Activated CD4-positive, alpha-beta T cell treated with anti-CD3 and anti-CD28 coated beads, Interleukin-2, amount 50 U/mL, for 4 hours (primary cell): ENCODE measurements at places on chromosomes 13 and 19.
A peak's percentile ranks its signal among the peaks of the same experiment; 100 is the strongest.

DNA sequence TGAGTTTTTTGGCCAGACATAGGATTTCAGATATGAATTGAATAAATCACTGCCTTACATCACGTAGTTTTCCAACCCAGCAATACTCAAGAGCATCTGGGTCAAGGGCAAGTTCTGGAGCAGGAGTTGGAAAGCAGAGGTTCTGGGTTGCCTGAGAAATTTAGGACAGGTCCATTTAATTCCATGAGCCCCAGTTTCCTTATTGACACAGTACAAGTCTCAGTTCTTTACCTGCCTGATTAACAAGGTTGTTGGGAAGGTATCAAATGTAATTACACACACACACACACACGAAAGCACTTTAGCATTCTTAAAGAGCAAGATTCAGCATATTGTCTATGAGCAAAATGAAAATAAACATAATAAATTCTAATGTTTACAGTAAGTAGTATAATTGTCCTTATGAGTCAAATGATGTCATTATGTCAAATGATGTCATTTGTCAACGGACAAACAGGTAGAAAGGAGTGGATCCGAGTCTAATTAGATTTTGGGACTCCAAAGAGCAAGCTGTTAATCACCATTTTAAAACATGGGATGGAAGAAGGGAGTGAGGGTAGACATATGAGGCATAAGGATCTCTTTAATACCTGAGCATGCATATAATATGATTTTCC lies 268.4 kb upstream of the ARGLU1 start:
- no peak for DNase-seq

- no peak for DNase-seq
Observed at GRCh38 chr13:25295228-25295627, 6.2 kb upstream of the NUP58 start.

DNA sequence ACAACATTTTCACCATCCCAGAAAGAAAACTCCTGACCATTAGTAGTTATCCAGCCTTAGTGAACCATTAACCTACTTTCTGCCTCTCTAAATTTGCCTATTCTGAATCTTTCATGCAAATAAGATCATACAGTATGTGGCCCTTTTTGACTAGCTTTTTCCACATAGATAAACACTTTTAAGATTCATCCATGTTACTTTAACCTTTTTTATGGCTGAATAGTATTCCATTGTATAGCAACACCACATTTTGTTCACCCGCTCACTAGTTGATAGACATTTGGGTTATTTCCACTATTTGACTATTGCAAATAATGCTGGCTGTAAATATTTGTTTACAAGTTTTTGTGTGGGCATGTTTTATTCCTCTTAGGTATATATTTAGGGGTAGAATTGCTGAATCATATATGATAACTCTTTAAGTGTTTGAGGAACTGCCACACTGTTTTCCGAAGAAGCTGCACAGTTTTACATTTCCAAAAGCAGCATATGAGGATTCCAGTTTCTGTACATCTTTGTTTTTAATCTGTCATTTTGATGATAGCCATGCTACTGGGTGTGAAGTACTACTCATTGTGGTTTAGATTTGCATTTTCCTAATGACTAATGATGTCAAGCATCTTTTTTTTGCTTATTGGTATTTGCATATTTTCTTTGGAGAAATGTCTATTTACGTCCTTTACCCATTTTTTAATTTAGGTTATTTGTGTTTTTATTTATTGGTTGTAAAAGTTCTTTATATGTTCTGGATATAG lies 17.1 kb downstream of the COG6 start:
- no peak for DNase-seq

DNA sequence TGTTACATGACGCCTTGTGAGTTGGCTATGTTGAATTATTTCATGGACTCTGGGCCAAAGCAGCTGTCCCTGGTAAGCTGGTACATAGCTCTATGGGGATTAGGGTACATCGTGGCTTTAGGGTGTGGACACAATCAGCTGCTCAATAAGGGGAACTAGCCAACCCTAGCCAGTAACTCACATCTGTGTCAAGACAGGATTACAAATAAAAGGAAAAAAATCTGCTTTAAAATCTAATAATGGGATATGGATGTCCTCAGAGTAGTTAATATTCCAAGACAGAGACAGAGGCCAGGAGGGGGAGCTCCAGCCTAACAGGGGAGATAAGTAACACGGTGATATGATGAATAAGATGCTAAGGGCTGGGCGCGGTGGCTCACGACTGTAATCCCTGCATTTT lies 21.1 kb upstream of the ZNF766 start:
- peak; percentile 64 for DNase-seq

DNA sequence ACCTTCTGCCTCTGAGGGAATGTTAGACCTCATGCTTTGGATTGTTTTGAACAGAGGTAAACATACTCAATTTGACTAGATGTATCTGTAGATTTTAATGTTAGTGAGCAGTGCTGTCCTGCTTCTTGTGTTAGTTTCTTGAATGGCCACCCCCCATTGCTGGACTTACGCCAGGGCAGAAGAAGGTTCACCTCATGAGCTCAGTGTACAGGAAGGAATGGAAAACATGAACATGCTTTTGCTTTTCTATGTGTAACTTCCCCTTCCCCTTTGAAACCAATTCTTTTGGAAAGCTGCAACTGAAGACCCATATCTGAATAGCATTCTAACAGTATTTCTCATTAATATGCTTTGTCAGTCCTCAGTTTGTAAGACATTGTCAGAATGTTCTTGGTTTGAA lies 32.3 kb downstream of the WASF3 start:
- DNase-seq = no peak

- DNase-seq = no peak
Observed at GRCh38 chr19:12884627-12884925, 2.4 kb downstream of the KLF1 start.

DNA sequence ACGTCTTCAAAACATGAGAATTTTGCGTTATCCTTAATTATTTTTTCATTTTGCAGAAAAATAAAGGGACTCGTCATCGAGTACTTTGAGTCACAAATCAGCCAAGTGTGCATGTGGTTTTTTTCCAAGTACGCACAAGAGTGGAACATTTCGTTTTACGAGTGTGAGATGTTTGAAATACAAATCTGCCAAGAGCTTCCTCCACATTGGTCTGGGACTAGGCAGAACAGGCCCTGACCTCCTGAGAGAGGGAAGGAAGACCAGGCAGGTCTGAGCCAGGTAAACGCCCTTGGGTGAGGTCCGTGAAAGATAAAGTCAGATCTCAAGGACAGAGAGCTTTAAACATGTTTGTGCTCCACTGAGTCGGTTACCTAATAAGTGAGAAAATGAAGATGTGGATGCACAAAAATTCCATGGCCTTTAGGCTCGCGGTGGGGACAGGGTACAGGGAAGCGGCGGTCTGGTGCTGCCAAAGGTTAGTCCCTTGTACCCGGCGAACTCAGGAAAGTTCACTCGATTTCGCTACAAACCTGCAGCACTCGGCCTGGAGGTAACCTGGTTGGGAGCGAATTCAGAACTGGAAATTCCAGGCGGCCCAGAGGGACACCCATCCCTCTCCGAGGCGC lies 473 bp upstream of the ITM2B start:
- DNase-seq = no peak

DNA sequence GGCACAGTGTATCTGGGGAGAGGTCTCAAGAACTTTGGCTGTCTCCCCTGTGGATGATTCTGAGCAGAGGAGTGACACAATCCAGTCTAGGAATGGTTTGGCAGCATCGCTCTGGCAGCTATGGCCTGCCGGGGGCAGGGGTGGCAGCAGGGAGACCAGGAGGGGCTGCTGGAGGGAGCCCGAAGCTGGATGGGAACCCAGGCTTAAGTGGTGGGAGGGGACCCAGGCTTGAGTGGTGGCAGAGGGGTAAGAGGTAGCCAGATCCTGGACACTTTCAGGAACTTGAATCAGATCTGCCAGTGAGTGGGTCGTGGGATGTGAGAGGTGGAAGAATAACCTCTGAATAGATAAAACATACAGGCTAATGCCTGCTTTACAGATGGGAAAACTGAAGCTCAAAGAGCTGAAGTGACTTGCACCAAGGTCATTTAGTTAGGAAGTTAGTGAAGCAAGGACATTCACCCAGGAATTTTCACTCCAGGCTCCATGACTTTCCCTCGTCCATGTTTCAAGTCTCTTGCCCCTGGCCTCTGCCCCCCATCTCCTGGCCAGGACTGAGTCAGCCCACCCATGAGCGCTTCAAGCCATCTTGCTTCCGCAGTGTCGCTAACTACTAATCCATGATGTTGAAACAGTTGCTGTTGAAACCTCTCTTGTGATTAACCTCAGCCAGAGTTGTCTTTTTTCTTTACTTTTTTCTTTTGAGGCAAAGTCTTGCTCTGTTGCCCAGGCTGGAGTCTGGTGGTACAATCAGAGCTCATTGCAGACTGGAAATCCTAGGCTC lies 29.9 kb upstream of the C1QTNF9 start:
- DNase-seq = no peak

DNA sequence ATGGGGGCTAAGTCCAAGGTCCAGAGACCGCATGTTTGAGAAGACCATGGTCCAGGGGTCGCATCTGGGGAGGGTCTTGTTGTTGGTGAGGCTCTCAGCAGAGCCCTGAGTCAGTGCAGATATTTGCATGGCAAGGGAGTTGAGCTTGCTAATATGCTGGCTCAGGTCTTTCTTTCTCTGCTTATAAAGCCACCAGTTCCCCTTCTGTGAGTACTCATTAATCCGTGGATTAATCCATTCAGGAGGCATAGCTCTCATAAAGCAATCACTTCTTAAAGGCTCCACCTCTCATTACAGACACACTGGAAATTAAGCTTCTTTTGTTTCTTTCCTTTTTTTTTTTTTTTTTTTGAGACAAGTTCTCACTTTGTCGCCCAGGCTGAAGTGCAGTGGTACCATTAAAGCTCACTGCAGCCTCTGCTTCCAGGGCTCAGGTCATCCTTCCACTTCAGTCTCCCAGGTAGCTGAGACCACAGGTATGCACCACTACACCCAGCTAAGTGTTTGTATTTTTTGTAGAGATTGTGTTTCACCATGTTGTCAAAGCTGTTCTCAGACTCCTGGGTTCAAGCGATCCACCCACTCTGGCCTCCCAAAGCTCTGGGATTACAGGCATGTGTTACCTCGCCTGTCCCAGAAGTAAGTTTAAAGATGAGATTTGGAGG lies 216.4 kb downstream of the SLITRK5 start:
- no peak for DNase-seq

DNA sequence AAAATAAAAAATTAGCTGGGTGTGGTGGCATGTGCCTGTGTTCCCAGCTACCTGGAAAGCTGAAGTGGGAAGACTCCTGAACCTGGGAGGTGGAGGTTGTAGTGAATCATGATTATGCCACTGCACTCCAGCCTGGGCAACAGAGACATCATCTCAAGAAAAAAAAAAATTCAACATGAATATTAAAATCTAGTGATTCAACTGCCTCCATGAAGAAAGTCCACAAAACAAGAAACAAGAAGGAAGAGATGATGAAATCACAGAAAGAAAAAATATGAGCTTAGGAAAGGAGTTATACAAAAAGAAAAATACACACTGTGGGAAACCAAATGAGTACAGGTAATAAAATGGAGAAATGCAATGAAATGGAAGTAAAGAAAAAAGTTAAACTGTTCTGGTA lies 99.6 kb upstream of the SIAH3 start:
- DNase-seq = no peak

GRCh38 chr13:106802917-106803316 lies 235.0 kb upstream of the ARGLU1 start:
- no peak for DNase-seq

- no peak for DNase-seq
Observed at GRCh38 chr19:44745341-44745831, 3.1 kb upstream of the BCL3 start.

- no peak for DNase-seq
Observed at GRCh38 chr13:77502104-77502720, 33.3 kb upstream of the SCEL start.

DNA sequence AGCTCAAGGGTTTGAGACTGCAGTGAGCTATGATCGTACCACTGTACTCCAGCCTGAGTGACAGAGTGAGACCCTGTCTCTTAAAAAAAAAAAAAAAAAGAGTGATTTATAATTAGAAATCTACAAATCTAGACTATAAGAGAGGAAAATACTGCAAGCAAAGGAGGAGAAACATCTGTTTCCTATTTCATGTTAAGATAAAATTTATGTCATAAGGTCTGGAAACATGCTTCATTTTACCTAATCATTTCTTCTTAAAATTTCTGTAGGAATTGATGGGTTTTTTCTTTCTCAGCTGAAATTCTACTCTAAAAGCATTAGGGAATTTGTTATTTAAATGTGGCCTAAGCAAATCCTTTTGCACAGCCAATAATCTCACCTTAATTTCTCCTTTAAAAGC lies 53.2 kb downstream of the C13orf42 start:
- no peak for DNase-seq

- DNase-seq = no peak
Observed at GRCh38 chr13:61148691-61149315, 266.8 kb downstream of the PCDH20 start.

- DNase-seq = no peak
Observed at GRCh38 chr13:20616059-20616797, 49.3 kb downstream of the IFT88 start.
